Thyroid gland (tissue), 4 donors: ENCODE measurements at places on chromosomes 11 and 22. TPM values are rescaled to one million over a fixed set of nuclear protein-coding genes. Genes with fewer than 3 reads are reported as not detected.

DNA sequence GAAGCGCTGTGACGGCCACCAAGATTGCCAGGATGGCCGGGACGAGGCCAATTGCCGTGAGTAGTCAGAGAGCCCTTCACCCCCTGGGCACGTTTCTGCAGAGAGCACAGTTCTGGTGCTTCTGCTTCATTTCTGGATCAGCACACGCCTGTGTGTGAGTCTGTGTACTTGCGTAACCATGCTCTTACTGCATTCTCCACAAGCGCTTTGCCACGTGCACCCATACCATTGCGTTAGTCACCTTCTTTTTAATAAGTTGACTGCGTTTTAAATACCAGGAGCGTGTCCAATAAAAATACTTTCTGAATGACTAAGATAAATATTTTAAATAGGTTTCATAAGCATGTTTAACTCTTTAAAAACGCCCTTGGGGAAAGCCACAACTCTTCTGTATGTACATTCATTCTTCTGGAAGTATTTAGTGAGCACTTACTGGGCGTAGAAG lies 143.0 kb upstream of the SORL1-AS1 start:
- H3K27me3 ChIP-seq, result no peaks in the 10 kb centered on the region
- H3K36me3 ChIP-seq, result no peaks in the 10 kb centered on the region
- no peak overlapping the region for H3K4me3 ChIP-seq
- no peak for DNase-seq

Gene MMP27
- not detected for total RNA-seq

- H3K27ac ChIP-seq, result peak overlapping the region; percentile 61
- no peaks in the 10 kb centered on the region for H3K27me3 ChIP-seq
- peaks cover 22% of the 10 kb centered on the region for H3K4me1 ChIP-seq
Measured at GRCh38 chr11:78741741-78742140, 167.1 kb upstream of the NARS2 start.

DNA sequence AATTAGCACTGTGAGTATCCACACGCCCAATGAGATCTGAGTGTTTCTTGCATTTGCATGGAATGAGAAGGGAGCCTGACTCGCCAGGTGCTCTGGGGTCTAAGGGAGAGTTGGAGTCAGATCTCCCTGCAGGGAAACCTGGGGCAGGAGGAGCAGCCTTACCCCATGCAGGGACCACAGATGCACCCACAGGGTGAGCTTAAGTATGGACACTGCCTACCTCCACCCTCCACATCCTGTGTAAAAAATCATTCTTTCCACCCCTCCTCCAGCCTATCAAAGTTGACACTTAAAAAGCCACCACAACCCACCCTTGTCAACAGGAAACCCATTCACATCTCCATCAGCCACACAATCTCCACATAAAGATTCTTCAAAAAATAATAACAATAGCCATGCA lies 67.0 kb upstream of the IGLL5 start:
- no peak overlapping the region for H3K27ac ChIP-seq
- H3K36me3 ChIP-seq, result no peaks in the 10 kb centered on the region
- no peak for DNase-seq
- no peaks in the 10 kb centered on the region for H3K27me3 ChIP-seq

Gene CALCA
- total RNA-seq, result not detected

DNA sequence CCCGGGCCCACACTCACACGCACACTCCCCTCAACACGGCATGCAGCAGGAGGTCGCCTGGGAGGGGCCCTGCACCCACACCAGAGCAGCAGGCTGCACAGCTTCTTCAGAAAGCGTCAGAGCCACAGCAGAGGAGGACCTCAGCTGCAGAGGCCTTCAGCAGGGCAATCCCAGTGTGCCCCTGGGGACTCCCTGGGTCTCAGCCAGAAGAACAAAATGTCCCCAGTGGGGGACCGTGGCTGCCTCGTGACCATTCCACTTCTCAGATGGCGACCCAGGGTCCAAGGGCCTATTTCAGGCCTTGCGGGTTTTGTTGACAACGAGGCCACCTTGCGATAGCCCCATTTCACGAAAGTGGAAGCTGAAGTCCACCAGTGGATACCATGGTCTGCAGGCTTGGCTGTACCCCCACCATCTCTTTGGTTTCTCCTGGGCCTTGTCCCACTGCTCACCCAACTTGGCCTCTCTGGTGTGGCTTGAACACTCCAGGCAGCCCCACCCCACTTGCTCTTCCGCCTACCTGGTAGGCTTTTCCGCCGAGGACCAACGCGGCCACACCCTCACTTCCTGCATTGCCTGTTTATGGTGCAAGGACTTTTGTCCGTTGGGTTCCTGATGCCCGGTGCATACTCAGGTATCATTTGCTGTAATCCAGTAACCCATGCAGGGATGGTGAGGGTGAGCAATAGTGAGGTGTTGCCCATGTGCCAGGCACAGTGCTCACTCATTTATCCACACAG lies 38.1 kb downstream of the MB start:
- H3K4me3 ChIP-seq, result no peak overlapping the region
- H3K36me3 ChIP-seq, result no peaks in the 10 kb centered on the region
- no peaks in the 10 kb centered on the region for H3K27me3 ChIP-seq
- H3K4me1 ChIP-seq, result no peaks in the 10 kb centered on the region
- no peak for DNase-seq

Gene MRGPRX4
- not detected for total RNA-seq
